Lung (tissue), 17 donors: ENCODE measurements at places on chromosomes 1 and 21. TPM values are rescaled to one million over a fixed set of nuclear protein-coding genes. Genes with fewer than 3 reads are reported as not detected.

The MTFR1L gene
- 35.4 TPM for polyA plus RNA-seq

The PRRC2C gene
- polyA plus RNA-seq: 35.1 TPM

The CIART gene
- polyA plus RNA-seq: 3.4 TPM

The FCRL5 gene
- 1.5 TPM for polyA plus RNA-seq

The PARP1 gene
- polyA plus RNA-seq: 17.2 TPM

The NCF2 gene
- 49.6 TPM for polyA plus RNA-seq

The SPATA46 gene
- not detected for polyA plus RNA-seq

The C1orf53 gene
- polyA plus RNA-seq: 6.7 TPM

The VWA5B1 gene
- polyA plus RNA-seq: 0.02 TPM

The PTGS2 gene
- polyA plus RNA-seq: 20.6 TPM

The SPATA21 gene
- polyA plus RNA-seq: 0.15 TPM

The KLF17 gene
- 0.14 TPM for polyA plus RNA-seq

The HRNR gene
- polyA plus RNA-seq: not detected
